ENCODE measurements at places on chromosomes 7 and 10. TPM values are rescaled to one million over a fixed set of nuclear protein-coding genes. Genes with fewer than 3 reads are reported as not detected.

The LRRC18 gene
- not detected for total RNA-seq

GRCh38 chr10:70280099-70280498 is 3.7 kb downstream of the NPFFR1 start:
- peaks cover 8% of the 10 kb centered on the region for H3K4me1 ChIP-seq
- no peak for DNase-seq
- no peaks in the 10 kb centered on the region for H3K36me3 ChIP-seq
- no peak overlapping the region for H3K4me3 ChIP-seq

DNA sequence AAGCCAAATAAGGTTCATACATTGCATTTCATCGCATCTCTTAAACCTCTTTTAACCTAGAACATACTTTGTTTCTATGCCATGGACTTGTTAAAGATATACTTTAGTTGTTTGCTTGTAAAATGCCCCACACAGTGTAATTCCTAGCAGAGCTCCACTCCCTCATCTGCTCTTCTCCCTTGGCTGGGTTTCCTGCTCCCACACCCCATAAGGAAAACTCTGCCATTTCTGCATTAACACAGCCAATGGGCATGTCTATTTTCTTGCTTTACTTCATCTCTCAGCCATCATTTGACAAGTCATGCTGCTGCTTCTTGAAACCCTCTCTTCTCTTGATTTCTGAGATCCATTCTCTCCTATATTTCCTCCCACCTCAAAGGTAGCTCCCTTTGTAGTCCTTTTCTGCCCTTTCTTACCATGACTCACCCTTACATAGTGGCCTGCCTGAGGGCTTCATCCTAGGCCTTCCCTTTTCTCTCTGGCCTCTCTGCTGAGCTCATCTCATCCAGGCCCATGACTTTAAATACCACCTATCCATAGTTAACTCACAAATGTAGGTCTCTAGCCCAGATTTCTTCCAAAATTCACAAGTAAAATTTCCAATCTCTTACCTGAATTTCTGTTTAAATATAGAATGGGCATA is 471.4 kb downstream of the ADRA2A start:
- DNase-seq, result no peak
- H3K27ac ChIP-seq, result no peak overlapping the region
- no peaks in the 10 kb centered on the region for H3K4me1 ChIP-seq
- no peak overlapping the region for H3K4me3 ChIP-seq

DNA sequence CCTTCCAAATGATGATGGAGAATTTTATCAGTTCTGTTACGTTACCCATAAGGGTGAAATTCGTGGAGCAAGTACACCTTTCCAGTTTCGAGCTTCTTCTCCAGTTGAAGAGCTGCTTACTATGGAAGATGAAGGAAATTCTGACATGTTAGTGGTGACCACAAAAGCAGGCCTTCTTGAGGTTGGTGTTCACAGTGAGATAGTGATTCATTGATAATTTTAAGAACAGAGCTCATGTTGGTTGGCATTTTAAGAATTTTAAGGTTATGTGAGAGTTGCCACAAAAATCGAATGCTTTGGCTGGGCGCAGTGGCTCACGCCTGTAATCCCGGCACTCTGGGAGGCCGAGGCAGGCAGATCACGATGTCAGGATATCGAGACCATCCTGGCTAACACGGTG is 25.9 kb downstream of the TAX1BP1 start:
- DNase-seq, result no peak
- H3K27me3 ChIP-seq, result no peaks in the 10 kb centered on the region
- H3K36me3 ChIP-seq, result peaks cover 52% of the 10 kb centered on the region
- H3K4me3 ChIP-seq, result no peak overlapping the region

GRCh38 chr7:43398831-43399230 is 184.1 kb upstream of the STK17A start:
- DNase-seq, result no peak
- no peak overlapping the region for H3K27ac ChIP-seq
- no peak overlapping the region for H3K4me3 ChIP-seq
- H3K36me3 ChIP-seq, result no peaks in the 10 kb centered on the region

DNA sequence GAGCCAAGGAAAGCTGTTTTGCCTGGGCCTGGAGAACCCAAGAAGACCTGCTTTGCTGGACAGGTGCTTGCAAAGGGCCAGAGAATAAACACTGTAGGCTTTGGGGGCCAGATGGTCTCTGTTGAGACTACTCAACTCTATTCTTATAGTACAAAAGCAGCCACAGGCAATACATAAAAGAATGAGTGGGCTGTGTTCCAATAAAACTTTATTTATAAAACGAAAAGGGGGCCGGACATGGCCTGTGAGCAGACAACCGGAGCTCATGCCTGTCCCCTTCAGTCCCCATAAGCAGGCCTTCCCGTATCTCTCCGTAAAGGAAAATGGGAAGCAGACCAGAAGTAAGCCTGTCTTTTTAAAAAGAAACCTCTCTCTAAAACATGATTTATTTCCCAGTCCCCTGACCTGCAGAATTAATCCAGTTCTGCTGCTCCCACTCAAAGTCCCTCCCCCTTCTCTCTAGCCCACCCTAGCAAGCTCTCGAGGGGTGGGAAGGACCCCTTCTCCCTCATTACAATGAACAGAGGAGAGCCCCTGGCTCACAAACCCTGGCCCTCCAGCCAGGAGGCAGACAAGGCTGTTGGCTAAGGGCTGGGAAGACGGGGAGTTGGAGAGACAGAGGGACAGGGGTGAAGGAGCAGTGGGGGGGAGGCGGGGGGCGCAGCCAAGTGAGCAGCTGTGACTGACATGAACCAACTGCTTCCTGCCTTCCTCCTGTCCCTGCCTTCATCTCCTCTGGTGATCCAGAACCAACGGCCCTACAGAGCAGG is 177.8 kb downstream of the NEURL1 start:
- peak overlapping the region; percentile 4 for H3K27ac ChIP-seq
- no peak overlapping the region for H3K4me3 ChIP-seq
- no peak for DNase-seq
- H3K27me3 ChIP-seq, result no peaks in the 10 kb centered on the region
- H3K4me1 ChIP-seq, result peaks cover 51% of the 10 kb centered on the region
- H3K36me3 ChIP-seq, result no peaks in the 10 kb centered on the region

The BUD23 gene
- 74.8 TPM for total RNA-seq

The STEAP4 gene
- 20.9 TPM for total RNA-seq

- H3K4me3 ChIP-seq, result no peak overlapping the region
- no peaks in the 10 kb centered on the region for H3K4me1 ChIP-seq
- H3K27me3 ChIP-seq, result no peaks in the 10 kb centered on the region
- H3K27ac ChIP-seq, result no peak overlapping the region
Measured at GRCh38 chr7:141378405-141378804, 172.8 kb upstream of the AGK start.

DNA sequence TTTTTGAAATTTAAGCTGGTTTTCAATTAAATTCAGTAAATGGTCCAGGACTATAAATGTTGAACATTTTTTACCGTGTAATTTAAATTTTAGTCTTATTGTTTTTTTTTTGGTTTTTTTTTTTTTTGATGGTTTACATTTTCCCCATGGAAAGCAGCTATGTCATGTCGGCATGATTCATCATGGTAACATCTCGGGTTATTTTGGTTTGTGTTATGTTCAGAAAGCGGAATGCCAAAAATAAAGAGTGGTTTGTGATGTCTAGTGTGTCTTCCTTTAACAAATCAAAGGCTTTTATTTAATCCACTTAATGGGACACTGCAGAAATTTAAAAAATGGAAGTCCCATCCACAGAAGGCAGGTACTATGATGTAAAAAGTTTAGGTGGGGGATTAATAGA is 58.5 kb downstream of the TRUB1 start:
- H3K4me3 ChIP-seq, result no peak overlapping the region
- H3K36me3 ChIP-seq, result no peaks in the 10 kb centered on the region
- no peak overlapping the region for H3K27ac ChIP-seq
- no peaks in the 10 kb centered on the region for H3K27me3 ChIP-seq
- H3K4me1 ChIP-seq, result no peaks in the 10 kb centered on the region
- no peak for DNase-seq

DNA sequence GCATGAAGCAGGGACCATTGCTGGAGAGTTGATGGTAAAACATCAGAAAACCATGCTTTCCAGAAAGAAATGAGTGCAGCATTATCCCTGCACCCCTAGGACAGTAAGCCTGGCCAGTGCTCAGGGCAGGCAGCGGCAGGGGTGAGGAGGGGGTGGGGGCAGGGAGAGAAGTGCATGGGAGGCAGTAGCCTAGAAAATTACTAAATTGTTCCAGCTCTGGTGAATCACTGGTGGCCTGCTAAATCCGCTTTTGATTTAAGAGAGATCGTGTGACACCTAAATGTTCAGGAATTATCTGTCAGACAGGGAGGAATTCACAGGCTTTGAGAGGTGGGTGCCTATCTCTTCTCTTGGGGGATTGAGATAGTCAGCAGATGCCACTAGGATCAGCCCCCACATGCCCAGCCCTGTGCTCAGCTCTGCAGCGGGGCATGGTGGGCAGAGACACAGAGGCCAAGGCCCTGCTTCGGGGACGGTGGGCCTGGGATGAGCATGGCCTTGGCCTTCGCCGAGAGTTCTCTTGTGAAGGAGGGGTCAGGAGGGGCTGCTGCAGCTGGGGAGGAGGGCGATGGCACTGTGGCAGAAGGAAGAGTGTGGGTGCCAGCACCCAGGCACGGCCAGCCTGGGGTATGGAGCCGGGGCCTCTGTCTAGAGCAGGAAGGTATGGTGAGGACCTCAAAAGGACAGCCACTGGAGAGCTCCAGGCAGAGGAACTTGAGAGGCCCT is 5.0 kb upstream of the AQP1 start:
- DNase-seq, result no peak
- H3K4me1 ChIP-seq, result peaks cover 9% of the 10 kb centered on the region
- H3K36me3 ChIP-seq, result no peaks in the 10 kb centered on the region
